HTR-8/SVneo (cell line): ENCODE measurements at places on chromosomes 13 and 19.

- no peak for DNase-seq
Measured at GRCh38 chr19:30423481-30423880, 51.3 kb downstream of the ZNF536 start.

- DNase-seq, result no peak
Measured at GRCh38 chr13:28718196-28718542, 601 bp downstream of the SLC46A3 start.

GRCh38 chr13:44540761-44541434 is 35.2 kb downstream of the TSC22D1 start:
- no peak for DNase-seq

DNA sequence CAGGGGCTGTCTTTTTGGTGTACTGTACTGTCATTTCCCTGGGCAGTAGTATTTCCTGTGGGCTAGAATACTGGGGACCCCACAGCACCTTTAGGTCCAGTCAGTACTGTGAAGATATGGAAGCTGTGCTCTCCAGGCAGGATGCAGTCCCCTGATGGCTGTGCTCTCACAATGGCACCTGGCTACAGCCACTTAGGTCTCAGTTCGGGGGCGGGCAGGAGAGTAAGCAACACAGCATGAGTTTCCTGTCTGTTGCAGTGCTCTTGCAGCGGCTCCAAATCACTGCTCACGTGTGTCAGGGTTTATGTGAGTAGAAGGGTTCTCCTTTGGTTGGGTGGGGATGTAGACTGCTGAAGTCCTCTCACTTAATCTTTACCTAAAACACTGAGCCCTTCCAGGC is 810.4 kb downstream of the DACH1 start:
- no peak for DNase-seq

GRCh38 chr19:13002166-13002898 is 7.1 kb downstream of the NFIX start:
- no peak for DNase-seq

- DNase-seq, result no peak
Measured at GRCh38 chr19:55625004-55625326, 599 bp upstream of the ZNF784 start.

DNA sequence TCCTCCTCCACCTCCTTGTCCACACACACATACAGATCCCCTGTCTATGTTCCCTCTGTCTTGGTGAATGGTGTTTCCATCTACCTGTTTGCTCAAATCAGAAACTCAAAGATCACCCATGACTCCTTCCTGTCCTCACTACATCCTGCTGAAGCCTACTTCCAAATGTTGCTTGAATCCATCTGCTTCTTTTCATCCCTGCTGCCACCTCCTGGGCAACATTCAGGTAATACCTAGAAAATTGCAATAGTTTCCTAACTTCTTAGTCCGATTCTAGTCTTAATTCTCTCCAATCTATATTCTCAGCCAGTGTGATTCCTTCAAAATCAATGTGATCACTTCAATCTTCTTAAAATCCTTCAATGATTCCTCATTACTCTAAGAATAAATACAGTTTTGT is 155.5 kb upstream of the STARD13 start:
- DNase-seq, result peak; percentile 28

DNA sequence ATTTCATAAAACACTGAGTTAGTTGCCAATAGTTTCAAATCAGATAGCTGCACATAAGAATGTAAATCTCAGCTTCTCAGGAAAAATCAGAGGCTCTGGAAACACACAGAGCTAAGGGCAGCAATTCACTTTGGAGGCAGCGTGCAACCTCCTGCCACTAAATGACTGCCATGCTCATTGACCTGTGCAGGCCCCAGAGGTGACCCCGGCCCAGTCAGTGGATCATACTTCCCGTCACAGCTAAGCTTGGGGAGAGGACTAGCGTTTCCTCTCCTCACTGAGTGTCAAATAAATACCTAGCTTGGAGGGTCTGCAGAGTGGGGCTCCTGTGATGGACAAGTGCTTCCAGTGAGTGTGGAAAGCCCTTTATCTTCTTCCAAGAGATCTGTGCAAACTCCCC is 67.2 kb downstream of the UQCRFS1 start:
- DNase-seq, result no peak

- no peak for DNase-seq
Measured at GRCh38 chr13:109043636-109044035, 414.2 kb downstream of the MYO16 start.

GRCh38 chr19:42246143-42246921 is 3.9 kb upstream of the GSK3A start:
- peak; percentile 58 for DNase-seq

DNA sequence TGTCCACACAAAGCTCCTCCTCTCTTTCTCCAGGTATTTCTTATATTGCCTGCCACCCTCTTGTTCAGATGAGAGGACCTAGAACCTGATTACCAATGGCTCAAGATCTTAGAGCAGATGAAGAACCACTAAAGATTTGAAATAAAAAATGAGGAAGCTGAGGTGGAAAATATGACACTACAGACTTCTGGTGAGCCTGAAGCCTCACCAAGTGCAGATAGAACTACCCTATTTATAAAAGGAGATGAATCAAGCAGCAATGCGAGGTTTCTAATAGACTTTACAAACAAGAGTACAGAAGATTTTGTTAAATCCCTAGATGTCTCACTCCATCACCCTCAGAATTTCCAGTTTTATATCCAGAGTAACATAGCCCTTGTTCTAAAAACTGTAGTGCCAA is 345.8 kb downstream of the TBC1D4 start:
- DNase-seq, result no peak

DNA sequence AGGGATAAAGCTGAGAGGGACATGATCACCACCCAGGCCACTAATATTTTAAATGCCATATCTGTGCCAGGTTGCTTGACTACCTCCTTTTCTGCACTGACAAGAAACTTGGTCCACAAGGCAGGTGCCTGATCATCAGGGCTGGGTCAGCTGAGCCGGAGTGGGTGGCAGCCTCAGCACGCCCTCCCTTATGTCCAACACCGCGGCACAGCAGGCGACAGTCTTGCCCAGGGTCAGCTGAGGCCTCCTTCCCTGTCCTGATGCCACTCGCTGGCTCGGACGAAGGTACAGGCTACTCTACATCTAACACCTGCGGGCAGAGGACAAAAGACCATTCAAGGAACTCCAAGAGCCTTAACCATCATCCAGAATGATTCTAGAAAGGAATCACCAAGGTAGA is 16.9 kb downstream of the ZC3H4 start:
- DNase-seq, result no peak

DNA sequence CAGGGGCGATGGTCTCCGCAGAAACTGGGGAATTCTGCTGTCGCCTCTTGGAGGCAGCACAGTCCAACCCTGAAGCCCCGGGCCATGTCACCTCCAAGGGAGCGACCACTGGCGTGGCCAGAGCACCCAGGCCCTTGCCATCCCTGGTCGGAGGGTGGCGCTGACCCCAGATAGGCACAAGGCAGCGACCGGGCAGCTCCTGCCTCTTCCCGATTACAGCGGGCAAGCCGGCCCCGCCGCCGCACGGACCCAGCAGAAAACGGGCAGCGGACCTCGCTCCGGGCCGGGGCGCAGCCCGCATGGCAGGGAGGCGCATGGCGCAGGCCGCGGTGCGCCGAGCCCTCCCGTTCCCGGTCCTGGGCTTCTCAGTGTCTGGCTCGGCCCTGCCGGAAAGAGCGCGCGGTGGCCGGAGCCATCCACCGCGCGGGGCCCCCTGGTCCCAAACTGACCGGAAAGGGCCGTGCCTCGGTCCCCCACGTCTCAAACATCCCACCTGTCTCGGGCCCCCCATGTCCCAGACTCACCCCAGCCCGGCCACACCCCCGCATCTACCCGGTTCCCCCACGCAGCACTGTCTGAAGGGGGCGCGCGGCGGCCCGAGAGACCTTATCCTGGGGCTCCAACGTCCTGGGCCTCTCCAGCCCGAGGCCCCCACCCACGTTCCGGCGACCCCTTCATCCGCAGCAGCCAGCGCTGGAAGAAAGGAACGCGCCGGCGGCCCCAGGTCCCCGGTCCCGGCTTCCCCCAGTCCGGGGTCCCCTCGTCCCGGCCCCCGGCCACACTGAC is 727 bp downstream of the CERS1 start:
- DNase-seq, result peak; percentile 90

- no peak for DNase-seq
Measured at GRCh38 chr13:102598061-102598460, 1.3 kb downstream of the TPP2 start.

GRCh38 chr13:79695754-79696153 is 214.8 kb downstream of the NDFIP2 start:
- no peak for DNase-seq

GRCh38 chr13:24288870-24289269 is 20.5 kb upstream of the C1QTNF9 start:
- DNase-seq, result no peak

DNA sequence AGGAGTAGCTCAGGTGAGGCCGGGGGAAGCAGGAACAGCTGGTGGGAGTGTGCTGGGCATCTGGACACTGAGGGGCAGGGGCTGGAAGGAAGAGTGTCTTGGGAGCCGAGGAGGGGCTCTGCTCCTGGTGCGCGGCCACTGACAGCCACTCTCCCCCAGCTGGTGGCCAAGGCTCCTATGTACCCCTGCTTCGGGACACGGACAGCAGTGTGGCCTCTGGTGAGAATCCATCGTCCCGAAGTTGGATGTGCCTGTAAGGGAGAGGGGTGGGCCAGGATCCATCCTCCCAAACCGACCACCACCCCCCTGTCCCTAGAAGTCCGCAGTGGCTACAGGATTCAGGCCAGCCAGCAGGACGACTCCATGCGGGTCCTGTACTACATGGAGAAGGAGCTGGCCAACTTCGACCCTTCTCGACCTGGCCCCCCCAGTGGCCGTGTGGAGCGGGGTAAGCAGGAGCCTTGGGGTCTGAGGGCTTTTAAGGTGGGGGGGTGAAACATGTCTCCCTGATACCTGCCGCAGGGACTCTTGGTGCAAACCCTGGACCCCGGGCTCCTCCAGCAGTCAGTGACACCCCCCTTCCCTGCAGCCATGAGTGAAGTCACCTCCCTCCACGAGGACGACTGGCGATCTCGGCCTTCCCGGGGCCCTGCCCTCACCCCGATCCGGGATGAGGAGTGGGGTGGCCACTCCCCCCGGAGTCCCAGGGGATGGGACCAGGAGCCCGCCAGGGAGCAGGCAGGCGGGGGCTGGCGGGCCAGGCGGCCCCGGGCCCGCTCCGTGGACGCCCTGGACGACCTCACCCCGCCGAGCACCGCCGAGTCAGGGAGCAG is 2.0 kb upstream of the USF2 start:
- DNase-seq, result no peak
